ENCODE measurements at places on chromosomes 6 and 20.
A peak's percentile ranks its signal among the peaks of the same experiment; 100 is the strongest.

GRCh38 chr6:157711060-157711459 is 112.0 kb upstream of the SNX9 start:
- DNase-seq, result no peak

- no peak for DNase-seq
These were observed 135.4 kb downstream of the MTFR2 start for GRCh38 chr6:136114661-136115060.

GRCh38 chr6:116111552-116112528 is 11.2 kb downstream of the NT5DC1 start:
- DNase-seq, result peak; percentile 69

- DNase-seq, result peak; percentile 20
These were observed 24.0 kb downstream of the C6orf132 start for GRCh38 chr6:42118162-42119001.

DNA sequence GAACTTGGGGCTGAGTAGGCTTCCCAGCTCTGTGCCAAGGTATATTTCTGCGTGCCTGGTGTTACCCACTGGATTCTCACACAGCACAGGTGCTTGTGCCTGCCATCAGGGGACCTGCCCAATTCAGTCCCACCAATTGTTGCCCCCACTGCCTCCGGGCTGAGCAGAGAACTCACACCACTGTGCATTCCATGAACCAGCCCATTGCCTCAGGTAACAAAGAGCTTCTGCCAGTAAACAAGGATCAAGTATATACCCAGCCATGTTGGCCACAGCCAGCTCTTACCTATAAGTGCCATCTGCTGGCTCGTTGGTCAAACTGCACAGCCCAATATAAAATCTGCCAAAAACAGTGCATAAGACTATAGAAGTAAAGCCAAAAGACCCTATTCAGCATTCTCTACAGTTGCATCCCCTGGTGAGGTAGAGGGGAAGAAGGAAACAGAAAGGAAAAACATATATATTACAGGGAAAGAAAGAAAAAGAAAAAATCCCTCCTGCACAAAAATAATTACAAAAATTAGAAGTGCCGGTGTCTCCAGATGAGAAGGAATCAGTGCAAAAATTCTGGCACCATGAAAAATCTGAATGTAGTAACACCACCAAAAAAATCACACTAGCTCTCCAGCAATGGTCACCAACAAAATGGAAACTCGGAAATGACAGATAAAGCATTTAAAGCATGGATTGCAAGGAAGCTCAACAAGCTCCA is 241.4 kb downstream of the IBTK start:
- peak; percentile 73 for DNase-seq

DNA sequence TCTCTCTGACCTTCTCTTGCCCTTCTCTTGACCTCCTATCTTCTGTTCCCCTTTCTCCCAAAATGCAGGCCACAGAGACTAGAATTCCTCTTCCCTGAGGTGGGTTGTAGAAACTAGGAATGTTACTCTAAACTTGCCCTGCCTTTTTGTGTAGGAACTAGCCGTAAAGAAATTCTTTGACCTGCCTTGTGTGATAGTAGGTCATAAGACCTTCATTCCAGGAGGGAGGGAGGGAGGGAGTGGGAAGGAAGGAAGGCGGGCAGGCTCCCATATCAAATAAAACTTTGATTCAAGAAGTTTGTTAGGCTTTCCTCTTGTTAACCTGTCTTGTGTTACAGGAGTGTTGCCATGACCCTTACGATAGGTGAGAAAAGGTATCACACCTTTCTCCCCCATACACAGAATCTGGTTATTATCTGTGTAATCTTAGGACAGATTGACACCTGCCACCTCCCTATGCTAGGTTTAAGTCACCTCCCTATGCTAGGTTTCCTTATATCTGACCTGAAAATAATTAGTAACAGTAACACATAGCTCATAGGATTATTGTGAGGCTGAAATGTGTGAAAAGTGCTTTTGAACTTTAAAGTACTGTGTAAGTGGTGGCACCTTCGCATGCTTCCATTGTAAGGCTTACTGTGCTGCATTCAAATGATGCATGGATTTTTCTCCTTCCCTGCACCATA is 32.6 kb upstream of the FUCA2 start:
- no peak for DNase-seq

GRCh38 chr6:113857556-113858479 is 673 bp downstream of the MARCKS start:
- peak; percentile 37 for DNase-seq

DNA sequence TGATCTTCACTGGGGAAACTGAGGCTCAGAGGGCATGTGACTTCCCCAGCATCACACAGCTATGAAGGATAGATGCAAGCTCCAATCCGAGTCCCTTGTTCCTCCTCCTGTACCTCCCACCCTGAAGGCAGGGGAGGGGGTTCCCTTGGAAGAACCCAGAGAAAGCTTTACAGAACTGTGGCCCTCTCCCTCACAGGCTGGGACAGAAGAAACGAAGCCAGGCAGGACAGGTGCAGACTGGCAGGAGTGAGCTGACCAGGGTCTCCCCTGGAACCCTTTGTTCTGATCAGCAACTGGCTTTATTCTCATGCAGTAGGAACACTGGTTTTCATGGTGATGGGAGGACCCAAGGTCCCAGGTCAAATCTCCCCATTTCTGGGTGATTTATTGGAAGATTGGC is 90.2 kb downstream of the TMEM242 start:
- no peak for DNase-seq

- DNase-seq, result peak; percentile 51
These were observed 212.1 kb upstream of the PHACTR1 start for GRCh38 chr6:12504325-12504966.

DNA sequence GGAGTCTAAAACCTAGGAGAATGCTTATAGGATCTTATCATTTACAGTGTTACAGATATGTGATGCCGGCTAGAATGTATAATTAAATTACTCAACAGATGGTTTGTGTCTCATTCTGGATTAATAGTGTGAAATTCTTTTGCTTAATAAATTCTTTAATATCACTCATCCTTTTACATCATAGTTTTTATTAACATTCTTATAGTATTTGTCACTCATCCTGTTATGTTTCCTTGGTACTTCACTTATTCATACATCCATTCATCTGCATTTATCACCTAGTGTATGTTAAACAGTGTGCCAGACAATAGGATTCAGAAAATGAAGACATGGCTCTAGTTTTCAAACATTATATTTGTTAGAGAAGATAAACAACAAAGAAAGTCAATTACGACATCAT is 468.7 kb downstream of the FRK start:
- no peak for DNase-seq

- DNase-seq, result no peak
These were observed 201.7 kb upstream of the FOXQ1 start for GRCh38 chr6:1110164-1110563.

DNA sequence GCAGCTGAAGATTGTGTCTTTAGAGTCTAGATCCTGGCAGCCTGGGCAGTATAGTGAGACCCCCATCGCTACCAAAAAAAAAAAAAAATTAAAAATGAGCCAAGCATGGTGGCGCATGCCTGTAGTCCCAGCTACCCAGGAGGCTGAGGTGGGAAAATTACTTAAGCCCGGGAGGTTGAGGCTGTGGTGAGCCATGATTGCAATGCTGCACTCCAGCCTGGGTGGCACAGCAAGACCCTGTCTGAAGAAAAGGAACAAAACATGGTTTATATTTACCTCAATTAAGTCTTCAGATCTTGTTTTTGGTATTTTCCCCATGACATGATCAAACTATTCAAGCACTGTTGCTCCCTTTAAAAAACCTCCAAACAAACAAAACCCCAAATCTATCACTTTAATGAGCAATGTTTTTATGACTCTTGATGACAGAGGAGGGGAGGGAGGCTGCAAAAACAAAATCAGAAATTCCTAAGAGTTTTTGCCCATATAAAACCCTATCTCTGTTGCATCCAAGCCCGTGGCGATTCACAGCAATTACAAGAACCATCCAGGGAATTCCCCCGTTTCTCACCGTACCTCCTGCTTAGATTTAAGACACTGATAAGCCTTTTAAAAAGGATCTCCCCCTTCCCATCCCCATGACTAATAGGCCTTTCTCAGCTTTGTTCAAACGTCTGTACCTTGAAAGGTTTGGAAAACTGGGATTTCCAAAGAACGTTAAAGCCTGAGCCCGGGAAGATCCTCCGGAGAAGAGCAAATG is 259.9 kb downstream of the BMP7 start:
- no peak for DNase-seq

GRCh38 chr6:41846666-41847237 is 48.4 kb downstream of the USP49 start:
- DNase-seq, result peak; percentile 87

GRCh38 chr20:35181731-35182130 is 9.9 kb downstream of the PROCR start:
- no peak for DNase-seq

DNA sequence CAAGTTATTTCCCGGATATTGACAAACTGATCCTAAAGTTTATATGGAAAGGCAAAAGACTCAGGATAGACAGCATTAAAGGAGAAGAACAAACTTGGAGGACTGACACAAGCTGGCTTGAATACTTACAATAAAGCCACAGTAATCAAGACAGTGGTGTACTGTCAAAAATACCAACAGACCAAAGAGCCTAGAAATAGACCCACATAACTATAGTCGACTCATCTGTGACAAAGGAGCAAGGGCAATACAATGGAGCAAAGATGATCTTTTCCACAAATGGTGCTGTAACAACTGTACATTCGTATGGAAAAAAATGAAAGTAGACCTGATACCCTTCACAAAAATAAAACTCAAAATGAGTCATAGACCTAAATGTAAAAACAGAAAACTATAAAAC is 46.0 kb downstream of the ABHD12 start:
- DNase-seq, result no peak

GRCh38 chr6:86331265-86331840 is 606.0 kb upstream of the HTR1E start:
- DNase-seq, result peak; percentile 15

GRCh38 chr6:26020329-26021000 is 57.9 kb downstream of the TRIM38 start:
- peak; percentile 96 for DNase-seq

- no peak for DNase-seq
These were observed 1846.5 kb upstream of the DEFB115 start for GRCh38 chr20:29410806-29411457.

DNA sequence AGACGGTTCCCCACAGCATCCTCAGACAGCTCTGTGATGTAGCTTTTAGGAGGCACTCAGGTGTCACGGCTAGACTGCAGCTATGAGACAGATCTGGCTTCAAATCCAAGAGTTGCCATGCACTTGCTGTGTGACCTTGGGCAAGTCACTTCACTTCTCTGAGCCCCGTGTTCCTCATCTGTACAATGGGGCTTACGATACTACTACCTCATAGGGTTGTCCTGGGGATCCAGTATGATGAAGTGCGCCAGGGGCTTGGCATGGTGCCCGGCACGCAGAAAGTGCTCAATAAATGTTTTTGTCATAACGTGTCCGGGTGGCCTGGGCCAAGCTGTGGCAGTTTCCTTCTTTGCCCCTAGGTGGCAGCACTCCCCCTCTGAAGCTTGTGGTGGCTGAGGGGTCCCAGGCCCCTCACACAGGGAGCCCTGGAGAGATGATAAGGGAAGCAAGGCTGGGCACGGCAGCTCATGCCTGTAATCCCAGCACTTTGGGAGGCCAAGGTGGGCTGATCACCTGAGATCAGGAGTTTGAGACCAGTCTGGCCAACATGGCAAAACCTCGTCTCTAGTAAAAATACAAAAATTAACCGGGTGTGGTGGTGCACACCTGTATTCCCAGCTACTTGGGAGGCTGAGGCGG is 19.1 kb upstream of the CHMP4B start:
- DNase-seq, result peak; percentile 60

- no peak for DNase-seq
These were observed 380.1 kb upstream of the SOX4 start for GRCh38 chr6:21213492-21213891.

DNA sequence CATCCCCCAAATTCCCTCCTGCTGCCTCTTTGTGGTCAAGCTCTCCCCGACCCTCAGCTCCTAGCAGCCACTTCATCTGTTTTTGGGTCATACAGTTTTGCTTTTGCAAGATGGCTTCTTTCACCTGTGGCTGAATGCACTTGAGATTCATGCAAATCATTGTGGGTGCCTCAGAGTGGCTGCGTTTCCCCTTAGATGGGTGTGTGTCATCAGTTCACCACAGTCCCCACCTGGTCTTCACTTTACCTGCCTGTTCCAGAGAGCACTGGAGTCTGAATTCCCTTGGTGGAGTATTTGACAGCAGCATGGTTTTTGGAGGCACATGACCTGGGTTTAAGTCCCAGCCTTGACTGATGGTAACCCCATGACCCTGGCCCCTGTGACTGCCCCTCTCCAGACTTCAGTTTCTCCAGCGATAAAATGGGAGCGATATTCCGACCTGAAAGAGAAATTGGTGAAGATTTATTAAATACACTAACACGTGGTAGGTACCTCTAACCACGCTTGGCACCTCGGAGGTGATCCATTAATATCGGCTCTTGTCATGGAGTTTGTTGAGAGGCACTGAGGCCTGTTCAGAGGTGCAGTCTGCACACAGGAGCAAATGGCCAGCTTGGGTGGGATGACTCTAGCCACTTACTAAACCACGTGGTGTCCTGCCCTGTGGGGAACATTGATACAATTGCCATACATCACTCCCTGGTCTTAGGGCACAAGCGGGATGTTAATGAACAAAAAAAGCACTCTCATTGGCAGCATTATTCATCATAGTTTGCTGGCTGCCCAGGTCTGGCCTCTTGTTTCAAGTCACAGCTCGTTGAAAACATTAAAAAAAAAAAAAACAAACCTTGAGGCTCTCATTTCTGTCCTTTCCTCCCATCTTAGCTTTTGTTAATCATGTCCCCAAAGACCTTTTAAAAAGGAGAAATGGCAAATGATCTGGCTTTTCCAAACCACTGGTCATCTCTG is 167.2 kb upstream of the KCNG1 start:
- no peak for DNase-seq

GRCh38 chr6:7802662-7803061 is 76.8 kb downstream of the BMP6 start:
- no peak for DNase-seq

DNA sequence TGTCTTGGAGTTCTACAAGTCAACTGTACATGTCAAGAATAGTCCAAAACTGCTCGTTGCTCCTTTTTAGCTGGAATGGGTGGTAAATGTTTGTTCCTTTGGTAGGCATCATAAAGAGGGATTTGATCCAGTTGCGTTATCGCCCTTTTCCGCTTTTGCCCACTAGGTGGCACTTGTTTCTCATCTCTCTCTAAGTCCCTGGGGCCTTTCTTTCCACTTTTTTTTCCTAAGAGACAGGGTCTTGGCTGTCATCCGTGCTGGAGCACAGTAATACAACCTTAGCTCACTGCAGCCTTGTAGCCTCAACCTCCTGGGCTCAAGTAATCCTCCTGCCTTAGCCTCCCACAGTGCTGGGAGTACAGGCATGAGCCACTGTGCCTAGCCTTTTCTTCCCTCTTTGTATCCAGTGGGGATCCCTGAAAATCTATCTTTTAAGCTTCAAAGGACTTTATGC is 20.7 kb downstream of the GTPBP2 start:
- peak; percentile 87 for DNase-seq
